Activated naive CD8-positive, alpha-beta T cell treated with anti-CD3 and anti-CD28 coated beads, Interleukin-2, amount 10 ng/mL, durations not matched to agents 7 days and 5 days (primary cell): ENCODE measurements at places on chromosomes 6 and 20. TPM values are rescaled to one million over a fixed set of nuclear protein-coding genes. Genes with fewer than 3 reads are reported as not detected.

The RAMACL gene
- total RNA-seq, result 0.48 TPM

GRCh38 chr6:32819729-32820128 lies 2.9 kb upstream of the HLA-DOB start:
- DNase-seq, result no peak
- peaks cover 10% of the 10 kb centered on the region for H3K4me1 ChIP-seq
- no peaks in the 10 kb centered on the region for H3K27me3 ChIP-seq
- no peak overlapping the region for H3K4me3 ChIP-seq

DNA sequence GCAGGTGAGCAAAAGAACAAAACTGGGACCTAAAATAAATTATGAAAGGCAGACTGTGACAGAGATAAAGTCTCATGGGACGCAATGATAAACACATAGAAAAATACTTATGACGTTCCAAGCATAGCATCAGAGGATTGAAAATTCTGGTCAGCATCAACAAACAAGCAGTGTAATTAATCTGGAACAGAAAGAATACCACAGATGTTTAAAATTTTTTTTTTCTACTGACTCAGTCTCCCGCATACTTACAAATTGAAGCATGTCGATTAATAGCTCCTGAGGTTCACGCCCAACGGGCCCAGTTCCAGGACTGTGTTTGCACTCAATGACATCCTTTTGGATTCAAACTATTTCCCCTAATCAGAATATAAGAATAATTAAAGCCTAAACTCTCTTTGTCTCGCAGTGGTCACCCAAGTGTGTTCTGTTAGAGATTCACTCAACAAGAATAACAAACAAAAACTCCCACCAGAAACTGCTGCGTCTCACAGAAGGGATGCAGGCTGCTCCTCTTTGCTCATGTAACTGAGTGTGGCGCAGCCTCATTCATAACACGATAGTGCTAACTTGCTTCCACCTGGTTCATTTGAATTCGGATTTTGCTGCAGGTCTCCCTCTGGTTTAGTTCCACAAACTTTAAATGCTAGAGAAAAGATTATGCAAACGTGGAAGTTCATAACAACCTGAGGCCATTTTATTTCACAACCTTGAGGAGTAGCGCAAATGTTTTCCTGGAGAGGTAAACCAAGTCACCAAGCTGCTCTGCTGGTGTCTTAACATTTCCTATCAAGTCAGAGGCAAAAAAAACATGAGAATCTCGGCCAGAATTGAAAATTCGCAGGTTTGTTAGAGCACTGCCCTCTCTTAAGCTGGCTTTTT lies 69.0 kb upstream of the CITED2 start:
- H3K4me1 ChIP-seq, result peaks cover 29% of the 10 kb centered on the region
- H3K27me3 ChIP-seq, result peaks cover 3% of the 10 kb centered on the region

DNA sequence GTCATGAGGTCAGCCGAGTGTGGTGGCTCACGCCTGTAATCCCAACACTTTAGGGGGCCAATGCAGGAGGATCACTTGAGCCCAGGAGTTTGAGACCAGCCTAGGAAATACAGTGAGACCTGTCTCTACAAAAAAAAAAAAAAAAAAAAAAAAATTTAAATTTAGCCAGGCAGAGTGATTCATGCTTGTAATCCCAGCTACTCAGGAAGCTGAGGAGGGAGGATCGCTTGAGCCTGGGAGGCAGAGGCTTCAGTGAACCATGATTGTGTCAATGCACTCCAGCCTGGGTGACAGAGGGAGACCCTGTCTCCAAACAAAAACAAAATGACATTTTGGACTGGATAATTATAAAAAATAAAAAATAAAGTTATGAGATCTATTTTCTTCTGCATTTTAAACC lies 56.2 kb downstream of the ADGRF1 start:
- H3K36me3 ChIP-seq, result no peaks in the 10 kb centered on the region
- H3K27me3 ChIP-seq, result peaks cover 3% of the 10 kb centered on the region
- H3K4me3 ChIP-seq, result no peak overlapping the region
- no peaks in the 10 kb centered on the region for H3K4me1 ChIP-seq
- H3K27ac ChIP-seq, result no peak overlapping the region
- DNase-seq, result no peak

The PAK5 gene
- not detected for total RNA-seq

- peak overlapping the region; percentile 14 for H3K4me3 ChIP-seq
- H3K36me3 ChIP-seq, result peaks cover 19% of the 10 kb centered on the region
- H3K27ac ChIP-seq, result peak overlapping the region; percentile 33
- no peaks in the 10 kb centered on the region for H3K27me3 ChIP-seq
Measured at GRCh38 chr6:16669227-16669626, 92.0 kb downstream of the ATXN1 start.

DNA sequence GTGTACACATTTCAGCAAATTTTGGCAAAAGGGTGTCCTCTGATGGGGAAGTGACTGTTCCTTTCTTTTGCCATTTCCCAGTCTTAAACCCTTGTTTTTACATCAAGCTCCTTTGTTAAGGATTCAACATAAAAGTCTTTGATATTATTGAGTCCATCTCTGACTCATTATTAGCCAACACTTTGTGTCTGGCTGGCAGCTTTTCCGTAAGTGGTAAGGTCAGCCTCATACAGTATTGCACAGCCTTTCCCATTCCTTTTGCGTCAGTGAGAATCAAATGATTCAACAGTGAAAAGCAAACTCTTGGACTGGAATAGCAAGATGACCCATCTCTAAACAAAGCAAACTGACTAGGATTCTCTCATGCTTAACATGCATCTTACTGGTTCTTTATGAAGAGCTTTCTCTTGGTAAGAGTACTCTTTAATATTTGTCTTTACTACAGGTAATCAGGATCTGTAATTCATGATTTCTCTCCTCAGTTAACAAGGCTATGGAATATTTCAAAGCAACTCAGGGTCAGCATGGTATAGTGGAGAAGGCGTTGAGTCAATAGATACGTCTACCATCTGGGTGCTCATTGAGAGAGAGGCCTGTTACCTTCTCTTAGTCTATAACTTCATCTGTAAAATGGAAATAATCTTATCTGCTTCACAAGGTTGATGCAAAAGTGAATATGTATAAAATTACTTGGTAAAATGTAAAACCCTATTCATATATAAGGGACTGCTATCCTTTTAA lies 183.6 kb downstream of the PRL start:
- H3K36me3 ChIP-seq, result no peaks in the 10 kb centered on the region
- no peaks in the 10 kb centered on the region for H3K27me3 ChIP-seq
- no peak for DNase-seq
- no peak overlapping the region for H3K27ac ChIP-seq
- no peak overlapping the region for H3K4me3 ChIP-seq

The DNAH8 gene
- 0.11 TPM for total RNA-seq

DNA sequence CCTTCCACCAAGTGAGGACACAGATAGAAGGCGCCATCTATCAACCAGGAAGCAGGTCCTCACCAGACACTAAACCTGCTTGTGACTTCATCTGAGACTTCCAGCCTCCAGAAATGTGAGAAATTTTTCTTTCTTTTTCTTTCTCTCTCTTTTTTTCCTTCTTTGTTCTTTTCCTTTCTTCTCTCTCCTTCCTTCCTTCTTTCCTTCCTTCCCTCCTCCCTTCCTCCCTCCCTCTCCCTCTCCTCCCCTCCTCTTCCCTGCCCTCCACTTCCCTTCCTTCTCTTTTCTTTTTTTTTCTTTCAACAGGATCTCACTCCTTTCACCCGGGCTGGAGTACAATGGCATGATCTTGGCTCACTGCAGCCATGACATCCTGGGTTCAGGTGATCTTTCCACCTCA lies 37.4 kb upstream of the MCUR1 start:
- no peaks in the 10 kb centered on the region for H3K4me1 ChIP-seq
- no peak for DNase-seq
- H3K27ac ChIP-seq, result no peak overlapping the region
- H3K27me3 ChIP-seq, result peaks cover 17% of the 10 kb centered on the region

- no peaks in the 10 kb centered on the region for H3K27me3 ChIP-seq
- DNase-seq, result no peak
- peaks cover 29% of the 10 kb centered on the region for H3K36me3 ChIP-seq
- H3K27ac ChIP-seq, result no peak overlapping the region
- no peak overlapping the region for H3K4me3 ChIP-seq
Measured at GRCh38 chr6:70592391-70593117, 25.8 kb downstream of the SDHAF4 start.

The PRR3 gene
- 19.9 TPM for total RNA-seq

- no peaks in the 10 kb centered on the region for H3K27me3 ChIP-seq
- H3K36me3 ChIP-seq, result peaks cover 5% of the 10 kb centered on the region
- H3K4me3 ChIP-seq, result peak overlapping the region; percentile 99
- H3K4me1 ChIP-seq, result peaks cover 20% of the 10 kb centered on the region
Measured at GRCh38 chr6:143449714-143450452, 612 bp downstream of the ADAT2 start.

DNA sequence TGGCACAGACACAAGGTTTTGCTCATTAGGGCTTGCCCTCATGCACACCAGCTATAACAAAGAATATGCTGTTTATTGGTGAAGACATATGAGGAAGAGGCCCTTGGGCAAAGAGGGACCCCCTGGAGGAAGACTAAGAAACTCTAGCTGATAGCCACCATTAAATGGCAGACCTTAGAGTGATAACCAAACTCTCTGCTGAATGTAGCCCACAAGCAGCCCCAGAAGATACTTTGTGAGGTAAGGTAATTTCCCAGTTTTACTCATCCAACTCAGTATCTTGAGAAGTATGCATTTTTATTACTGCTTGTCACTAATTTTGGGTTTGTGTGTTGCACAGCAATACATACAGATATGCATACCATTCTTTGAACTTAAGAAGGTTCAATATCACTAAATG lies 563.3 kb downstream of the DOK5 start:
- DNase-seq, result no peak
- no peak overlapping the region for H3K27ac ChIP-seq

DNA sequence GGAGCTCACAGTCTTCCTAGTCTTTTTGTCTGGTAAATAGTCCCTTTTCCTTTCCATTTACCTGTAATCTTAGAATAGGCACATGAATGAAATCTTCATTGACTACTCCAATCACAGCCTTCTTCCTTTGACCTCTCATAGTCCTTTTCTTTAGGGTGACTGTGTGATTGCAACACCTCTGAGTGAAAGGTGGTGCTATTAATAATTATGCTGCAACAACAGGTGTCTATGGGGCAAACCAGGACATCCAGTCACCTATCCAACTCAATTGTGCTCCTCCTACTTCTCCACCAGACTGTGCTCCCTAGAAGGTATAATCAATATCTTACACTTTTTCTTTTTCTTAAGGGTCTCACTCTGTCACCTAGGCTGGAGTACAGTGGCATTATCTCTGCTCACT lies 29.4 kb downstream of the RIPOR2 start:
- no peak overlapping the region for H3K4me3 ChIP-seq
- no peak for DNase-seq
- H3K27me3 ChIP-seq, result no peaks in the 10 kb centered on the region
- H3K36me3 ChIP-seq, result peaks cover 64% of the 10 kb centered on the region
- H3K27ac ChIP-seq, result peak overlapping the region; percentile 51
- peaks cover 68% of the 10 kb centered on the region for H3K4me1 ChIP-seq

The SUMO4 gene
- 9.5 TPM for total RNA-seq

GRCh38 chr6:155041741-155042279 lies 46.7 kb downstream of the TIAM2 start:
- peaks cover 13% of the 10 kb centered on the region for H3K27me3 ChIP-seq
- H3K4me1 ChIP-seq, result no peaks in the 10 kb centered on the region
- no peak for DNase-seq
- no peaks in the 10 kb centered on the region for H3K36me3 ChIP-seq

The FRMD1 gene
- not detected for total RNA-seq

The C2 gene
- 2.2 TPM for total RNA-seq

GRCh38 chr6:146620655-146621054 lies 21.9 kb downstream of the ADGB start:
- DNase-seq, result no peak
- H3K27me3 ChIP-seq, result no peaks in the 10 kb centered on the region
- H3K4me3 ChIP-seq, result no peak overlapping the region
- H3K27ac ChIP-seq, result no peak overlapping the region
- no peaks in the 10 kb centered on the region for H3K4me1 ChIP-seq

- H3K27ac ChIP-seq, result no peak overlapping the region
- H3K36me3 ChIP-seq, result peaks cover 1% of the 10 kb centered on the region
- H3K4me1 ChIP-seq, result peaks cover 9% of the 10 kb centered on the region
- DNase-seq, result no peak
Measured at GRCh38 chr6:17719323-17720041, 12.8 kb upstream of the NUP153 start.

DNA sequence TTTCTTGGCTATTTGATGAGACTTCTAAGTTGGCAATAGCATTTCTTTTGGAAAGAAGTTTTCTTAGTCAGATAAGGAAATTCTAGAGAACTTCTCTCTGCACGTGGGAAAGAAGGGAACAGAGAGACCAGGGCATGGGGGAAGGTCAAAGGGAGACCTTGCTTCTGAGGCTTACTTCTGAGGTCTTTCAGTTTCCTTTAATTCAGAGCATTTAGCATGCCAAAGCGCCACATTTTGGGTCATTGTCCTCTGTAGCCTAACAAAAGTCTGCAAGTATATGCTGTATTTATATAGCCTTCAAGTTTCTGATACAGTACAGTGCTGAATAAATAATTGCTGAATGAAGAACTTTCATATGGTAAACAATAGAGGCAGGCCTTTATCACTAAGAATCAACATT lies 95.6 kb downstream of the SAMD3 start:
- peaks cover 29% of the 10 kb centered on the region for H3K4me1 ChIP-seq
- peaks cover 52% of the 10 kb centered on the region for H3K36me3 ChIP-seq
- DNase-seq, result no peak

- H3K4me1 ChIP-seq, result peaks cover 2% of the 10 kb centered on the region
- H3K4me3 ChIP-seq, result no peak overlapping the region
- no peak for DNase-seq
- peaks cover 2% of the 10 kb centered on the region for H3K27me3 ChIP-seq
- no peaks in the 10 kb centered on the region for H3K36me3 ChIP-seq
Measured at GRCh38 chr6:147057188-147057587, 147.0 kb upstream of the STXBP5 start.

DNA sequence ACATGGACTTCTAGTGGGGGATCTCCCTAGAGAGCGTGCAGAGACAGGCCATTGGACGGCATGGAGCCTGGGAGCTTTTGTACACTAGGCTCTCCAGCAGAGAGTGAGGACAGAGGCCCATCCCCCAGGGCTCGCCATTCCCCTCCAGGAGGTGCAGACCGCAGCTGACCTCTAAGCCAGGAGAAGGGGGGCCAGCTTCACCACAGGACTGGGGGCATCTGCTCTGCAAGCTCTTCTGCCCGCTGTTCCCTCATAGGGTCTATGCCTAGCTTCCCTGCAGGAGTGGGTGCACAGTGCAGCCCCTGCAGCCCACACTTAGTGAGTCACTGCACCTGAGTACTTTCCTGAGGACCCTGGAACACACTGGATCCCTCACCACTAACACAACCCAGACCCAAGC lies 94.4 kb downstream of the FHL5 start:
- H3K27me3 ChIP-seq, result peaks cover 9% of the 10 kb centered on the region
- no peaks in the 10 kb centered on the region for H3K36me3 ChIP-seq
- H3K4me1 ChIP-seq, result no peaks in the 10 kb centered on the region
- DNase-seq, result no peak
